ENCODE measurements at places on chromosomes 6 and 20.

- DNase-seq: no peak
These were observed 2.4 kb downstream of the BTBD3 start for GRCh38 chr20:11920083-11920482.

- no peak for DNase-seq
These were observed 880.7 kb downstream of the KIF16B start for GRCh38 chr20:15692570-15692969.

DNA sequence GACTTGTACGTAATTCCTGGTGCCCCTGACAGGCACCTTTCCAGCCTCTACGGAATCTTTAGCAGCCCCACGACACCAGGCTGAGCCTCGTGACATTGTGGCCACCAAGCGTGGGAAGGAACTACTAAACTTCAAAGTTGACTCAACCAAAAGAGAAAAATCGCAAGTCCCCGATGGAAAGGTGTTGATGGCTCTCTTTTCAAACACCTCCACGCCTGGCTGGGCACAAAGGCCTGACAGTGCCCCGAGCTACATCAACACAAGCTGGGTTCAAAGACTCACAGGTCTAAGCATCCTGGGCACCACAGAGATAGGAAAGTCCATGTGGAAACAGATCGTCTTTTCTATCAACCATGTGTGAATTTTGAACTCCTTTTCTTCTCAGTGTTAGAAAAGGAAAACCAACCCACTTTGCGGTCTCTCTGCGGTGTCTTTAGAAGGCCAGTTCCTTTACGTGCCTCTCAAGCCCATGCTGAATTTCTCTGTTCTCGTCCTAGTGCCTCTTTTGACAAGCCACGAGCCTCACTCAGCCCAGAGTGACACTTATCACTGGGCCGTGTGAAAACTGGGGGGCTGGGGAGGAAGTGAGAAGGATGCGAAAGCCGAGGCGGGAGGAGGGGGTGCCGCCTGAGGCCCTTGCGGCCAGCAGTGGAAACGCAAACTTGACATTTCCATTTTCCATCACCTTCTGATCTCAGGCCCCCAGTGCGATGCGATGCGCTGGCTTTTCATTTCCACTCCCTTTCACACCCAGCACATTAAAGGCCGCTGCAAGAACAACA, 59.4 kb downstream of the GFOD1 start:
- peak; percentile 42 for DNase-seq

- no peak for DNase-seq
These were observed 242.9 kb downstream of the CDC5L start for GRCh38 chr6:44630125-44631028.

- no peak for DNase-seq
These were observed 46.8 kb downstream of the EPM2A start for GRCh38 chr6:145688493-145688905.

- DNase-seq: no peak
These were observed 16.8 kb upstream of the ARID1B start for GRCh38 chr6:156760377-156760776.

- DNase-seq: no peak
These were observed 574.3 kb downstream of the COL12A1 start for GRCh38 chr6:74631564-74631963.

- no peak for DNase-seq
These were observed 813.4 kb downstream of the MAFB start for GRCh38 chr20:39875492-39876110.

DNA sequence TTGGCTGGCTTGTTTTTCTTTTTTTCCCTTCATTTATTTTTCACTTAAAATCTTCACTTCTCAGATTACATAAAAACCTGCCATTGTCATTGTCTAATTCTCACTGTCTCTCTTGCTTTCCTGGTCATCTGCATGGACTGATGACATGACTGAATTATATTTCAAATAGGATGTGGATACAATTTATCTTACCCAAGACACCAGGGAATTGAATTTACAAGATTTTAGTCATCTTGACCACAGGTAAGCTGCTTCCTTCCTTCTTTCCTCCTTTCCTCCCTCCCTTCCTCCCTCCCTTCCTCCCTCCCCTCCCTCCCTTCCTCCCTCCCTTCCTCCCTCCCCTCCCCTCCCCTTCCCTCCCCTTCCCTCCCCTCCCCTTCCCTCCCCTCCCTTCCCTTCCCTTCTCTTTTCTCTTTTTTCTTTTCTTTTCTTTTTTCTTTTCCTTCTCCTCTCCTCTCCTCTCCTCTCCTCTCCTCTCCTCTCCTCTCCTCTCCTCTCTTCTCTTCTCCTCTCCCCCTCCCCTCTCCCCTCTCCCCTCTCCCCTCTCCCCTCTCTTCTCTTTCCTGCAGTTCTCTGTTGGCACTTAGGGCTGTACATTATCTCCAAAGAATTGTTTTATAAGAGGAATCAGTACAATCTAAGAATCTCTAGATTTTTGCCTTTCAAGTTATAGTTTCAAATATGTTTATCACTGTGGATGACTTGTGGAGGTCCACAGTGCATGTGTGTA, 171.5 kb downstream of the CARMIL1 start:
- DNase-seq: no peak

- no peak for DNase-seq
These were observed 526.6 kb upstream of the MARCKS start for GRCh38 chr6:113330636-113330946.

- no peak for DNase-seq
These were observed 147.5 kb downstream of the PHF3 start for GRCh38 chr6:63783096-63783495.

DNA sequence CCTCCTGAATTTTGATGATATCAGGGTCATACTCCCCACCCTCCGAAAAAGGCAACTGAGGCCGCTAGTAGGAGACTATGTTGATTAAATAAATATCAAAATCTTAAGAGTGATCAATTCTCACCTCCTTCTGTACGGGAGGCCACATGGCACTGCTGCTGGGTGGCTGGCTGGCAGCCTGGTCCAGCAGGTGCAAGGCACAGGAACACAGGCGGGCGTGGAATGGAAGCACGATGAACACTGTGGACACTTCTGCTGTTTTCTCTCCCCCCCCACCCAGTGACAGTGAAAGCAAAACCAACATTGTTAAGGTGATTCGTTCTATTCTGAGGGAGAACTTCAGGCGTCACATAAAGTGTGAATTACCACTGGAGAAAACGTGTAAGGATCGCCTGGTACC, 9.7 kb upstream of the CLDN20 start:
- no peak for DNase-seq

DNA sequence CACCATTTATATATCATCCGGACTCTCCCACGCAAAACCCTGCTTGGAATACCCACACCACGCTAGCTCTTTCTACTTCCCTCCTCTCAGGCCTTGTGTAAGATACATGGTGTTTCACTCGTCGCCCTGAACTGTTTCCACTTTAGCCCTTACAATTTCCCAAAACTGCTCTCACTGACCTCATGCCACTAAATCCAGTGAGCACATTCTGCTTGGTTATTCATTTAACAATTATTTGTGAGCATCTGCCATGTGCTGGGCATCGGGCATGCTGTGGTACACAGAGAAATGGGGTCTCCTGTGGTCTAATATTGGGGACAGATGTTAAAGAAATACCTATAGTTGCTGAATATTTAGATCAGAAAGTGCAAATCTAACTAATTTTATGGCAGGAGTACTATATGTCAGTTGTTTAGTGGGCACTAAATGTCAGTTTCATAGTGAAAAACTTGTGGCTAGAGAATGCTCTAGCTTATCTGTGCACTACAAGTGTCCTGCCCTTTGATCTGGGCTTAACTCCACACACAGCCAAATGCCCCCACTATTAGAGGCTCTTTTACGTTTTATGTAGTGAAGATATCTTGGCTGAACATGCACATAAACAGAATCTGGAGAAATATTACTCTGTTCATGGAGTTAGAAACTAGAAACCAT, 41.0 kb downstream of the PLEKHG1 start:
- DNase-seq: no peak

GRCh38 chr20:19769507-19769906, 11.4 kb downstream of the RIN2 start:
- no peak for DNase-seq

GRCh38 chr6:157235600-157236039, 87.7 kb downstream of the TMEM242 start:
- DNase-seq: peak; percentile 6

GRCh38 chr20:52438326-52438963, 246.9 kb upstream of the ZFP64 start:
- DNase-seq: no peak

GRCh38 chr6:84522135-84522549, 242.3 kb downstream of the TBX18 start:
- DNase-seq: no peak

All from stimulated activated CD8-positive, alpha-beta memory T cell treated with anti-CD3 and anti-CD28 coated beads, Interleukin-15, amount 100 ng/mL, for 1 hour (primary cell).